ENCODE measurements at places on chromosomes 6 and 20. TPM values are rescaled to one million over a fixed set of nuclear protein-coding genes. Genes with fewer than 3 reads are reported as not detected.

DNA sequence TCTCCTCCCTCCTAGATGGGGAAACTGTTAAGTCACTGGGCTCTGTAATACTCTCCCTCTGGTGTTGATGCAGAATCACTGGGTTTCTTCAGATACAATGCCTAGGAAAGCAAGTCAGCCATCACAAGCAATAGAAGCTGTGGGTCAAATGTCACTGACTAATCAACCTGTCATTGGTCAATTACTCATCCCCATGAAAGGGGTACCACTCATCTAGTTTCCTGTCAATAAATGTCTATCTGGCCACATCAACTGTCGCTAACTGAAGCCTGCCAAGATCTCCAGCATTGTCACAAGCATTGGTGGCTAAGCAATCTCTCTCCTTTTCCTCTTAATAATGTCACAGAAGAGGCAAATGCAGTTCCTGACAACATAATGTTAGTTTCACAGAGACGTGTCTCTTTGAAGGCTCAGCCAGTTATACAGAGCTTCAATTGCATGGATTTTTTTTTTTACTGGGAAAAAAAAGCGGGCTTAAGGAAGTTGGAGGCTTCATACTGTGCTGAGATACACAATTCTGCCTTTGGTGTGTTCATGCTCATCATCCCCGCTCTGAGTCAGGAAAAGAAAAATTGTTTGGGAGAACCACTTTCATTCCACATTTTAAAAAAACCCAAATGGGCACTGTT lies 355.9 kb downstream of the BTBD9 start:
- H3K27ac ChIP-seq: no peak overlapping the region
- peaks cover 2% of the 10 kb centered on the region for H3K36me3 ChIP-seq
- DNase-seq: no peak

DNA sequence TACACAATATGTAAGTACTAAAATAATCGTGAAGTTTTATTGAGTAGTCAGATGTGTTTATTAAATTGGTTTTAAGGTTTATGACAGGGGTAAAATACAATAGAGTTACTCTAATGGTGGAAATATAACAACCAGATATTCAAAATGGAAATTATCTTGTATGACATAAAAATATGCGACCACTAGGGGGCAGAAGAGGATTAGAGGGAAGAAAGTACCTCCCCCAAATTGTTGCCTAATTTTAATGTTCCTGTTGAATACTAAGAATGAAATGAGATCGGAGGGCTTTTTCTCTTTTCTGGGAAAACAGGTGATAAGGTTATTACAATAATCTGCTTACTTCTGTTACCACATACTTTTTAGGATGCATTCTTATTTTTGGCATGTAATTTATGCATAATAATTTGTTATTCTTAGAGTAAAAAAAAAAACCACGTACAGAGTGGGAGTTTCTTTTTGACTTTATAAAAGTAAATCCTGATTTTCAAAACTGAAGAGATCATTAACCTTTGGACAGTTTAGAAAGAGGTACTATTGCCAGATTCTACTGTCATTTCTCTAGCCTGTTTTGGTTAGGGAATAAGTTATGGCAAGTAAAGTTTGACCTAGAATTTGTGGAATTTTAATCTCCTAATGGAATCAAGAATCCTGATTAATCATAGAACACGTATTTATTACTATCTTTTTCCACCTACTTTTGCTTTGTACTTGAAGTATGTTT lies 159.2 kb downstream of the CD109 start:
- H3K27ac ChIP-seq: no peak overlapping the region
- H3K4me3 ChIP-seq: no peak overlapping the region
- peak; percentile 71 for DNase-seq
- no peaks in the 10 kb centered on the region for H3K36me3 ChIP-seq

- H3K36me3 ChIP-seq: no peaks in the 10 kb centered on the region
- H3K4me3 ChIP-seq: no peak overlapping the region
- H3K27ac ChIP-seq: no peak overlapping the region
- no peak for DNase-seq
- no peaks in the 10 kb centered on the region for H3K27me3 ChIP-seq
These were observed 17.6 kb upstream of the SERPINB9 start for GRCh38 chr6:2920671-2921112.

- peaks cover 41% of the 10 kb centered on the region for H3K27me3 ChIP-seq
- DNase-seq: no peak
- H3K36me3 ChIP-seq: no peaks in the 10 kb centered on the region
- no peak overlapping the region for H3K27ac ChIP-seq
- H3K4me1 ChIP-seq: peaks cover 52% of the 10 kb centered on the region
These were observed 14.4 kb downstream of the DLL1 start for GRCh38 chr6:170276369-170277057.

- no peaks in the 10 kb centered on the region for H3K4me1 ChIP-seq
- H3K27me3 ChIP-seq: no peaks in the 10 kb centered on the region
- no peak overlapping the region for H3K27ac ChIP-seq
- H3K4me3 ChIP-seq: no peak overlapping the region
- H3K36me3 ChIP-seq: no peaks in the 10 kb centered on the region
These were observed 106.8 kb upstream of the AFDN start for GRCh38 chr6:167719920-167720319.

- H3K4me3 ChIP-seq: no peak overlapping the region
- peaks cover 14% of the 10 kb centered on the region for H3K36me3 ChIP-seq
- no peaks in the 10 kb centered on the region for H3K4me1 ChIP-seq
- no peak overlapping the region for H3K27ac ChIP-seq
These were observed 135.5 kb upstream of the SUPT3H start for GRCh38 chr6:45513213-45513618.

GPR6 gene
- total RNA-seq: not detected
